ENCODE measurements at places on chromosomes 1 and 21.

DNA sequence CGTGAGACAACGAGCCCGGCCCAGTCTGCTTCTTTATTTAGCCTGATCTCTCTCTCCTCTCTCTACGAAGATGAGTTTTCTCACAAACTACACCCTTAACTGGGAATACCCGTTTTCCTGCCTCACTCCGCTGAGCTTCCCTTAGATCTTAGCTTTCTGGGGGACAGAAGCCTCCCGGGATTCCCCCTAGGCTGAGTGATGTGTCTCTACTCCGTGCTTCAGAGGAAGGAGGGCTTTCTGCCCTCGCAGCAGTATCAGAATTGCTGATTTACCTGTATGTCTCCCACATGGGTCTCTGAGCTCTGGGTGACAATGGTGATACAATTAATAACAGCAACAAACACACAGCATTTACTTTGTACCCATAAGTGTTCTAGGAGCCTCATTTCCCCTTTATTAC lies 1.0 kb downstream of the ZBTB17 start:
- no peak for DNase-seq

DNA sequence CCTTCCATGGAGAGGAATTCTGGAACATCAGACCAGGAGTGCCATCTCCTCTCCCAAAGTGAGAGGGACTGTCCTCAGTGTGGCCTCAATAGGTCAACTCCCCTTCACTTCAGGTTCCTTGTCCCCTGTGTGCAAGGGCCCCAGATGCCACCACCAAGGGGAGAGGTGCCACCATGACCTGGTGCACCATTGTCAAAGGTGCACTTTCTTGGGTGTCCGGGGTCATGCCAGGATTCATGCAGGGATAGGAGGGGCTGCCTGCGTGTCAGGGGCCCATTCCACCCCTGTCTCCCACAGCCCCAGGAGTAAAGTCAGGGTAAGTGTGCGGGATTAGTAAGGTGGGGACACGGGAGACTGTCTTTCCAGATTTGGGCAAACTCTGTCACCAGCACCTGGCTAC lies 21.4 kb upstream of the EPHA2 start:
- no peak for DNase-seq

DNA sequence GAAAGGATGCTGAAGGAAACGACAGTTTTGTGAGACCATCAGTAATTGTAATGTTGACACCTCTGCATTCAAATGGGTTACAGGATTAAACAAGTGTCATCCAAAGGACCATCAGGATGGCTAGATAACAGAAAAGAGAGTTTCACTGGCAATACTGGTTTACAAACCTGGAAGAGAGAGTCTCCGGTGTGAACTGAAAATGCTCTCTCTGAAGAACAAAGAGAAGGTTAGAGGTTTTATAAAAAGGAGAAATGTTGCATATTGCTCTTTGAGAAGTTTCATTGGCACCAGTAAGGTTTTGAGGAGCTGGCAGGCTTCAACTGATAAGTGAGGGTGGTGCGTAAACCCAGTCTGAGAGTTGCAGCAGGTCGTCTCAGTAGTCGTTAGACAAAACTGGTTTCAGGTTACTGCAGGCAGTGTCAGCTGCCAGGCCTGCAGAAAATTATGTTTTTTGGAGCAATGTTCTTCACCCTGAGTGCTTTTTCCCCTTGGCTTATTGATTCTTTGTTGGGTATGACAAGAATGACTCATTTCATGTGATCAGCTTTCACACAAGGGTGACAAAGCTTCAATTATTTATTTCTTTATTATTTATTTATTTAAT lies 42.2 kb downstream of the KCNK1 start:
- DNase-seq: no peak

GRCh38 chr1:56715156-56715555 lies 70.0 kb downstream of the PRKAA2 start:
- no peak for DNase-seq

DNA sequence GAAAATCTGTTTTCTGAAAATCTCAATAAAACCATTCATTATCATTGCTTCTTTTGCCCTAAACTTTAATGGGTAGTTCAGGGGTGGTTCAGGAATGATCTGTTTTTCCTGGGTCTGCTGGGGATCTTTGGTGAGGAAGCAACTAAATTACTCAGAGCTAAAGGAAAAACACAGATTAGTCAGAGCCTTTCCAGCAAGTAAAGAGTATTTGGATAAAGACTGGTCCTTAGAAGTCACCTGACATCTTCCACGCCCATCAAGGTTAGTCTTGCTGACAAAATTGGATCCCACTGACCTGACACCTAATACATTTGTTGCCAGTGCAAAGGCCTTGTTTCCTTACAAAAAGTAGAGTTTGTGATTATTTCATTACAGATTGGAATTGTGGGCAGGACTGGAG lies 24.2 kb downstream of the HSPA13 start:
- no peak for DNase-seq

DNA sequence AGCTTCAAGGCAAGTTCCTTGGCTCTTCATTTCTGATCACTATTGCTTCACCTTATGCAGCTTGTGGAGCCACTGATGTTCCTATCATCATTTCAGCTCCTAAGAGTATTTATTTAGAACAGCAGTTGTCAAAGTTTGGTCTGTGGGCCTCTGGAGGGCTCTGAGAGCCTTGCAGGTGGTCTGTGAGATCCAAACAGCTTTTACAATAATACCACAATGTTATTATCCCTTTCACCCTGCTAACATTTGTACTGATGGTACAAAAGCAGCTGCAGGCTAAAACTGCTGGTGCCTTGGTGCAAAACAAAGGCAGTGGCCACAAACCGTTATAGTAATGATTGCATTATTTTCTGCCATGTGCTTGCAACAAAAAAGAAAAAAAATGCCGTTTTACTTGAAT lies 33.8 kb downstream of the PATJ start:
- DNase-seq: no peak

GRCh38 chr1:116987256-116987555 lies 14.4 kb upstream of the CD101 start:
- peak; percentile 40 for DNase-seq

GRCh38 chr1:228500143-228500734 lies 13.1 kb downstream of the RNF187 start:
- DNase-seq: no peak

- DNase-seq: no peak
Observed at GRCh38 chr1:10830961-10831668, 34.7 kb upstream of the CASZ1 start.

DNA sequence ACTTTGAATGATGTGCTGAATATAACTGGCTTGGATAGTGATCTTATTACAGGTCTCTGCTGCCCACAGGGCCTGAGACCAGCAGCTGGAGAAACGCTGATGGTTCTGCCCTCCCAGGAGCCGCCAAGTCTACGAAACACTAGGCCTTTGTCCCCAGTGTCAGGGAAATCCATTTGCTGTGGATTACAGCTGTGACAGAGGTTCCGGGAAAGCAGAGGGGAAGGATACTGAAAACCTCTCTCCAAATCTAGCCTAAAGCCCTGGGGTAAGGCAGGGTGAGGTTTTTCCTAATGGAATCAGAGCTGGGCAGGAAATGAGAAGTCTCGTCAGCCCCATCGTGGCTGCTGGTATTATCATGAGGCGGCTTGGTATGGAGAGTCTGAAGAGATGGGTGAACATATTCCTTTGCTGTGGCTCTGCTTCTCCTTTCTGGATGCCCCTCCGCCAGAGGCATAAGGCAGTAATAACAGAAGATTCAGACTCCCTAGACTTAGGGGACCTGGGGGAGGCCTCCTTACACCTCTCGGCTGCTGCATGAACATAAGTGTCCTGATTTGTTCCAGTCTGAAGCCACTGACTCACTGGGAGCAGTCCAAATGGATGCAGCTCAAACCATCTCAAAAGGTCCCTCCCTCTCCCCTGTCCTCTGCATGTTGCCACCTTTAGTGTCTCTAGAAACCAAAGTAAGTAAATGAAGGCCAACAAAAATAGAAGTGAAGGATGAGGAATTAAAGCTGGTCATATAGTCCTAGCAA lies 48.1 kb downstream of the PHC2 start:
- no peak for DNase-seq

- DNase-seq: no peak
Observed at GRCh38 chr1:172781513-172782140, 122.7 kb downstream of the FASLG start.

DNA sequence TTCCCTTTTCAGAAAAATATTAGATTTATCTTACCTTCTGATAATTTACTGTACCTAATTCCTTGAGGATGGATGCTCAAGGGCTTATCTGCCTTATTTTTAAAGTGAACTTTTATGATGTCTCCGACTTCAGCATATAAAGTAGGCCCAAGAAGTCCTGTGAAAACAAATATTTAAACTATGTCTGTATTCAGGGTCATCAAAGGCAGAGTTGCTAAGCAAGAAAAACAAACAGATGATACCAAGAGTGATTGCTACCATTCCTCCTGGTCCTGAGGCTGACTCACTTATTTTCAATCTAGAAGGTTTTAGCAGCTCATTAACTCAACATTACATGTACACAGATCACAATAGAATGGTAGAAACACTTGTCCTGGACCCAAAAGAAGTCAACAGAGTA lies 14.1 kb downstream of the F5 start:
- no peak for DNase-seq

GRCh38 chr1:4424254-4424653 lies 230.2 kb upstream of the AJAP1 start:
- no peak for DNase-seq

GRCh38 chr1:203038217-203038741 lies 12.0 kb downstream of the PPFIA4 start:
- DNase-seq: no peak

DNA sequence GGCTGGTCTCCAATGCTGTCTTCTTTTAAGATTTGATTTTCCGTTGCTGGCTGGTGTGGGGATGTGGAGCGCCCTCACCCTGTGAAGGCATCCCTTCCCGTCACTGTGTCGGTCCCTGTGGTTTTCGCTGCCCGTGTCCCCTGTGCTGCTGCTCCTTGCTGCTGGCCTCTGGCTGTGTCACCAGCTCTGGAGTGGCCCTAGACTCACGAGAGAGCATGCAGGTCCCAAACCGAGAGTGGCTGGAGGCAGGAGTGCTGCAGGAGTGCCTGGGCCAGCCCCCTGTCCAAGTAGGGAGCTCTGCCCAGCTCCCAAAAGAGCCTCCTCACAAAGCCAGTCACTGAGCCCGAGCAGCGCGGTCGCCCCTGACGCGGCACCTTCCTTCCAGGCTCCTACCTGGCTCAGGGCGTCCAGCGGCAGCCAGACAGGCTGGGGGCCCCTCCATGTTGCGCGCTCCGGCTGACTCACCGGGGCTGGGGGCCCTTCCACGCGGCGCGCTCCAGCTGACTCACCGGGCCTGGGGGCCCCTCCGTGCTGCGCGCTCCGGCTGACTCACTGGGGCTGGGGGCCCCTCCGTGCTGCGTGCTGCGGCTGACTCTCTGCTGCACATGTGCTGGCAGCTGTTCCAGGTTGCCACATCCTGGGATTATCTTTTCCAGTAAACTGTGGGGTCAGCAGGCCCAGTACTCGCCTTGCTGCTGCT lies 106.7 kb upstream of the COL6A1 start:
- no peak for DNase-seq

DNA sequence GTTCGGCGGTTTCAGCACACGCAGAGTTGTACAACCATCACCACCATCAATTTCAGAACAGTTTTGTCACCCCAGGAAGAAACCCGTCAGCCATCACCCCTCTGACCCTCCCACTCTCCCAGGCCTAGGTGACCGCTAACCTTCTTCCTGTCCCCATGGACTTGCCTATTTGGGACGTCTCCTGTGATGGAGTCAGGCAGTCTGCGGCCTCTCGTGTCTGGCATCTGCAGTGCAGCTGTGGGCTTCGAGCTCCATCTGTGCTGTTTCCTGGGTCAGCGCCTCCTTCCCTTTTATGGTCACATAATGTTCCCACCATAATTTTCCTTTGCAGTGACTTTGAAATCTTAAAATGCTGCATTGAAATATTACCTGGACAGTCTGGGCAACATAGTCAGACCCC lies 24.4 kb downstream of the SLC45A1 start:
- DNase-seq: no peak

GRCh38 chr1:200365897-200366426 lies 43.9 kb downstream of the ZNF281 start:
- no peak for DNase-seq

DNA sequence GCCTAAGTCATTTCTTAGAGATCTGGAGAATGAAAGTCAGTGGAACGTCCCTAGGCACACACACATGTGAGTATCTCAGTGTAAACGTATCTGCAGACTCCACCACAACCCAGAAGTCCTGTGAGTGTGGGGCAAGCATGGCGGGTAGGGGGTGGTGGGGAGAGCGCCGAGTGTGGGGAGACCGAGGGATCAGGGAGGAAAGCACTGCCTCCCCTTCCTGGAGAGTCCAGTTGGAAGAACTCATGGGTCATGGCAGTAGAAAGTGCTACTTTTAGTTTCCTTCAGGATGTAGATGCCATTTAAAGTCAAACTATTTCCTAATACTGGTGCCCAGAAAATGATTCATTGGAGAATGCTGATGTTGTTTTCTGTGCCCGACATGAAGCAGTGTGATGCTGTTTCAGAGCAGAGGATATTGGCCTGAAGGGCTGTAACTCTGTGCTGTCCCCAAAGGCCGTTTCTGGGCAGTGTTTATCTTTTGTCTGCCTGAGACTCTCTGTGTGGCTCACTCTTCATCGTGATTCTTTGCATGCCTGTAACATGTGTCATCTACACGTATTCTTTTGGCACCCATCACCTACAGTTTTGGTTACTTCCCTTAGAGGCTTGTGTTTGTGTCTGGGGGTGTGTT lies 45.7 kb upstream of the TSPAN2 start:
- DNase-seq: no peak

DNA sequence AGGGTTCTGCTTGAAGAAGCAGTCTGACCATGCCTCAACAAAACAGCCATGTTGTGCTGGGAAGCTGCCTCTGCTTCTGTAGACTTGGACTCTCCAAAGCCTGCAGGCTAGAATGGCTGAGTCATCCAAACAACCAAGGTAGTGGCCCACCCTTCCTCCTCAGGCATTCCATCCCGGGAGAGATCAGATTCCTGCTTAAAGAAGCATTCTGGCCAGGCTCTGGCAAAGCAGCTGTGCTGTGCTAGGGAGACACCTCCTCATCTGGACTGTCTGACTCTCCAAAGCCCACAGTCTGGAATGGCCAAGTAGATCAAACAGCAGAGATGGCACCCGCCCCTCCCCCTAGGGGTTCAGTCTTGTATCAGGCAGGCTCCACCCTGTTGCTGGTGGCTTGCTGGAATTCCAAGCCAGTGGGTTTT lies 38.3 kb upstream of the F3 start:
- no peak for DNase-seq

DNA sequence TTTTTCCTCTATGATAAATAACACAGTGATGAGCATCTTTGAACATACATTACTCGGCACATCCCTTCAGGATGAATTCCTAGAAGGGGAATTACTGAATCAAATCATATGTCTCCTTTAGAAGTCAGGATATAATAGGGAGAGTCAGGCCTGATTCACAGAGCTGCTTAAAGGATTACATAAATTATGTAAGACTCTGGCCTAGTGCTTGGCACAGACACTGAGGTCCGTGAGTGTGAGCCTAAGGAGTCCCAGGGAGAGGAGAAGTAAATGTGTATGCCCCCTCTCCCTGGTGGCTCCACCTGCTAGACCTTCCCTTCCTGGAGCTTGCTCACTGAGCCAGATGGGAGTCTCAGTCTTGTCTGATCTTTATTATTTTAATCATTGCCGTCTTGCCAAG lies 8.6 kb upstream of the FOXE3 start:
- DNase-seq: no peak

DNA sequence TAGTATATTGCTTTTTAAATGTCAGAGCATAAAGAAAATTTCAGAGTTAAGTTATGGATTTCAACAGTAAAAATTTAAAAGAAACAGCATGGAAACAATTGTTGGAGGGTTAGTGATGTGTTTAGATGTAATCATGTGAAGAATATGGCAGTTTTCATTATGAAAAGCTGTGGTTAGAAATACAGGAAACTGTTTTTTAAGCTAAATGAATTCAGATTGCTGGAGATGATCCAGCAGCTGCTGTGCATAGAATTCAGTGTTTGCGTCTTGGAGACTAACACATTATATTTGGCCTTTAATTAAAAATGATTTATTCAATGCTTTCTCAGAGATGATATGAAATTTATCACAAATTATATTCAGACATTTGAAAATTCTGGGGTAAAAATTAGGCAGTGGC lies 273.6 kb upstream of the LRRC7 start:
- DNase-seq: no peak

All from stimulated activated CD4-positive, alpha-beta T cell treated with anti-CD3 and anti-CD28 coated beads, Interleukin-15, amount 100 ng/mL, for 1 hour (primary cell).